ENCODE measurements at places on chromosomes 1 and 21.

DNA sequence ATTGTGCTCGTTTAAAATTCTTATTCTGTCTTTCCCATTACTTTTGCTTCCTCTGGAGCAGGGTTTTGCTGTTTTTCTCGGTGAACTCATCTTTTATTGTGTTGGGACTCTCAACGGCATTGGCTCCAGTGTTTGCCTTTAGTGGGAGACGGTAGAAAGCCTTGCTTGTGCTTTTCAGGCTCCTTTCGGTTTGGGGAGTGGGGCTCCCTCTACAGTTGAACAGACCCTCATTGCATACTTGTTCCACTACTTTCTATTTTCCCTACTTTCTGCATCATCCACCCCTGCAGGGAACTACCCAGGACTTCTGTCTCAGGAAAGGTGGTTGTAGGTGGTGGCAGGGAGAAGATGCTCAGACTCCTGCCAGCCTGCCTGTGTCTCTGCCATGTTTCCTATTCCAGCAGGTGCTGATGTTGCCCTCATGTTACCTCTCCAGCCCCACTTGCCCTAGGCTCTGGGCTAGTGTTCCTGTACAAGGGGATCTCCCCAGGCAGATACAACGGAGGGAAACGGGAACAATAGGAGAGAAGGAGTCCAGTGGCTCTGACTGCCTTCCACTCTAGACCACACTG, 68.5 kb upstream of the ZBTB18 start:
- no peak for DNase-seq

DNA sequence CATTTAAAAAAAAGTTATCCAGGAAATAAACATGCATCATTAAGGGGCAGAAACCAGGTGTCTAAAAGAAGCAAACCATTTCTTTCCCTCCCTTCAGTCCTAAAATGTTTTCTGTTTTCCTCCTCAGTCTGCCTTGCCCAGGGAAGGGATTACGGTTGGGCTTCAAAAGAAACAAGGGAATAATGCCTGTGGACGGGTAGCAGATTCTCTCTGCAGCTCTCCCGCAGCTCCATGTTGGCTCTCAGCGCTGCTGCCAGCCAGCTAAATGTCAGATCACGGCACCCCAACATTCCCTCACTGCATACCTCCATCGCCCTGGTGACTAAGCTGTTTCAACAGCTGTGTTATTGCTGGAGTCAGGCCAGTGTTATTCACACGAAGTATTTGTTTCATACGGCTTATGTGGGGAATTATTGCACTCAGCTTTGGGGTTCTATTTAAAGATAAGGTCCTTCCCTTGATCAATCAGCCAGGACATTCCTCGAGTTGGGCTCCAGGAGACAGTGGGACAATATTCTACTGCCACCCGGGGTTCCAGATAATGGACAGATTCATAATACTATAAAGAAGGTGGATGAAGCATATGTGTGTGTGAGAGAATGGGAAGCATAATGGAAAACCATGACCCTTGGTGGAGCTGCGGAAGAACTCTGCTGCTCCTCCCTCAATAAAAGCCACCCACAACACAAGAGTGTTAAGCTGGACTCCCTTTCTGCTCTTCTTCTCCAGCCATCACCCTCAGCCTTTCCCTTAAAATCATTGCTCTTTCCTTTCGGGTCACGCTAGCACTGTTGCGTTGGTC, 58.2 kb downstream of the WLS start:
- DNase-seq, result no peak

GRCh38 chr1:228753786-228754360, 18.6 kb downstream of the RHOU start:
- no peak for DNase-seq

- DNase-seq, result no peak
Measured at GRCh38 chr1:99490031-99490430, 155.9 kb upstream of the PALMD start.

- DNase-seq, result no peak
Measured at GRCh38 chr21:39503123-39503762, 51.5 kb downstream of the SH3BGR start.

All from NCI-H2081 treated with DMSO at 0.1 percent for 48 hours (cell line).